Forelimb muscle (tissue), 1 donor: ENCODE measurements at places on chromosomes 4 and X.

- DNase-seq = no peak
Measured at GRCh38 chr4:104429150-104429741, 65.4 kb downstream of the CXXC4 start.

DNA sequence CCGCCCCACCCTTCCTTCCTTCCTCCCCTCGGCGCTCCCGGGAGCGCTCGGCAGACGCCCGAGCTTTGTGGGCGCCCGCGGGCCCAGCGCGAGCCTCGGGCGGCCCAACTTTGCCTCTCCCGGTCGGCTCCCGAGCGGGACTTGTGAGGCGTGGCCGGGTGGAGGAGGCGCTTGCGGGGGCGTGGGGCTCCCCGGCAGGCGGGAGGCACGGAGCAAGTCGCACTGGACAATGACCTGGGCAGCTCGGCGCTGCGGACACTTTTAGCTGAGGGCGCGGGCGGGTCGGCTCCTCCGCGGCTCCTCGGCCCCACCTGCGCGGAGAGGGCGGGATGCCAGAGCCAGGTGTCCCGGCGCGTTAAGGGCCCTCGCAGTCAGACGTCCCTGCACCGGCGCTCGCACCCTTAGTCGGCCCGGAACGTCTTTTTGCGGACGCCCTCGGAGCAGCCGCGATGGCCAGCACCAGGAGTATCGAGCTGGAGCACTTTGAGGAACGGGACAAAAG lies 385 bp downstream of the DCLK2 start:
- DNase-seq = no peak

GRCh38 chr4:85697854-85698253 lies 222.9 kb downstream of the ARHGAP24 start:
- DNase-seq = no peak

DNA sequence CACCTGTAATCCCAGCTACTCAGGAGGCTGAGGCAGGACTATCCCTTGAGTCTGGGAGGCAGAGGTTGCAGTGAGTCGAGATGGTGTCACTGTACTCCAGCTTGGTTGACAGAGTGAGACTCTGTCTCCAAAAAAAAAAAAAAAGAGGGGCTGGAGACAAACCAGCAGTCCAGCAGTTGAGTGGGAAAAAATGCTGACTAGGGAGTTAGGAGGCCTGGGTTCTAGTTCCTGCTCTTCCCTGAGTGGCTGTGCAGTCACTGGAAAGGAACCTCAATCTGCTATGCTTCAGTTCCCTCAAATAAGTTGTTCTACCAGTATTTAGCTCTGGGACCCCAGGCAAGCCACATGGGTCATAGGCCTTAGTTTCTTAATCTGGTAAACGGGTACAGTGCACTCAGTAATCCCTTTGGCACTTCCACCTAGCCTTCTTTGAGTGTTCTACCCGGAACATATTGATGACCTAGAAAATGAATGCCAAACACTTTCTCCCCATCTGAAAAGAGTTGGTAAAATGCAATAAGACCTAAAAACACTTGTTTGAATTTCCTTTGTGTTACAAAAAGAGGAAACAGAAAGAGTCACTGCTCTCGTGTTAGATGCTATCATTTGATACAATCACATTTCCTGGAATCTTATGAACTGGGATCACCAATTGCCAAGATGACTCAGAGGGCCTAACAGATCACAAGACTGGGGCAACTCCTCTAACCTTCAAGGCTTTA lies 99.3 kb upstream of the EGFL6 start:
- DNase-seq = no peak

DNA sequence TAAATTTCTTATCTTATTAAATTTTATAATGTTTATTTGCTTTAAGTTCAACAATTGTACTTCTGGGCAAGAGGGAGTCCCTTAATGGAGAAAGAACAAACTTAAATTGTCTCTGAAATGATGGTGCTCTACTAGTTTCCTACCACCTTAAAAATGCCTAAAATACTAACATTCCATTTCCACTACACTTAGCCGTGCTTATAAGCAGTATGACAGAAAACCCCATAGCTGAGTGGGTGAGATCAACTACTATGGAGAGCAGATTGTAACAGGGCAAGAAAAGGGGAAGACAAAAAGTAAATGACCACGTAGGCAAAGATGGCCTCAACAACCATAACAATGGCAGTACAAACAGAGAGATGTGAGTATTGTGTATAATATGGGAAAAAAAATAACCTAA lies 35.0 kb downstream of the RFC1 start:
- no peak for DNase-seq

- DNase-seq = no peak
Measured at GRCh38 chr4:61299316-61299715, 99.2 kb downstream of the ADGRL3 start.
